ENCODE measurements at places on chromosomes 1 and 21. TPM values are rescaled to one million over a fixed set of nuclear protein-coding genes. Genes with fewer than 3 reads are reported as not detected.
A peak's percentile ranks its signal among the peaks of the same experiment; 100 is the strongest.

DNA sequence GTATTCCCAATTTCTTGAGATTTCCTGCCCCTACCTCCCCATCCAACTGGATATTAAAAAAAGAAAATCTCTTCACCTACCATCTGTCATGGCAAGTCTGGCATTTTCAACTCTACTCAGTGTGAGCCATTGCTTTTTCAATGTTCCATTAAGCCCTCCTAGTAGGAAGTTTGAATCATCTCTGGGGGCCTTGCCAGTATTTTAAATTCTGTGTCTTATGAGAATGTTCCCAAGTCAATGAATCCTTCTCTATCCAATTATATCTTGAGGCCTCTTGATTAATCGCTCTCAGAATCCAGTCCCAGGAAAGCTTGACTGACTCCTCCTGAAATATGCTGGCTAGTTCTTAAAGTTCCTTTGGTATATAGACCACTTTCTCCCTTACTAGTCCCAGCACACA, 91.5 kb downstream of the NGF start:
- no peak for DNase-seq
- no peaks in the 10 kb centered on the region for H3K4me1 ChIP-seq
- no peaks in the 10 kb centered on the region for H3K36me3 ChIP-seq

Gene HAO2
- total RNA-seq: not detected

GRCh38 chr21:35028451-35028978, 20.6 kb downstream of the RUNX1 start:
- peak overlapping the region; percentile 89 for H3K27ac ChIP-seq
- H3K4me1 ChIP-seq: peaks cover 68% of the 10 kb centered on the region
- no peak for DNase-seq
- H3K4me3 ChIP-seq: no peak overlapping the region

DNA sequence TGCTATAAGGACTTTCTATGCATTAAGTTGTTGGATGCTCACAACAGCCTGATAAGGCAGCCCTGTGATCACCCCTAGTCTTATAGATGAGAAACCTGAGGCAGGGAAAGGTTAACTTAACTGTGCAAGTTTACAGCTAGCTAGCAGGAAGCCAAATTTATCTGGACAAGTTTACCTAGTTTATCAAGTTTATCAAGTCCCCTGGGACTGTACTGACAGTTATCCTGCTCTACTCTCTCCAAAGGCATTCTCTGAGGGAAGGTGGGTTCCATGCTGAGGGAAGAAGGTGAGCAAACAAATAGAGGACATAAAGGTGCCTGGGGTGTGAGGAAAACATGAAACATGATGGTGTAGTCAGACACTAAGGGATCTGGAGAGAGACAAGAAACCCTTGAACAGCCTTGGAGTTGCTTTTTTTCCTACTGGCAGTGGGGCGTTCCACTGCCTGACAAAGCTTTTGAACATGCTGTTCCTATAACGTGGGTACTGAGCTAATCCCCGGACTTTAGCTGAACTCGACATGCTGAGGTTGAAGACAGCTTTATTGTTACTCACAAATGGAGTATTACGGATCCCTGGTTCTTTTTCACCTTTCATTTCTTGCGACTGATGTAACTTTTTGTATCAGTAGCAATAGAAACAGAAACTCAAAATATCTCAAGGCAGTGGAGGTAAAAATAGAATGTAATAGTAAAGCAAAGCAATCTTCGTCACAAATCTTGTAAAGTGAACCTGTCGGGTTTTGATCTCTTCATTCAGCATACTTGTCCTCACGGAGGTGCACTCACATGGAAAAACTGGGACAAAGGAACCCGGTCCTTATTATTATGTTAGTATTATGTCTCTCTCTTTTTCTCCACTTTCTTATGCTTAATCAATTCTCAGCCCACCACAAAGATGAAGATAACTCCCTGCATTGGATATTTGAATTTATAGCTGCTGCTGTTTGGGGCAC, 42.4 kb upstream of the ESRRG start:
- H3K27me3 ChIP-seq: no peaks in the 10 kb centered on the region
- DNase-seq: no peak
- H3K4me3 ChIP-seq: no peak overlapping the region
- no peak overlapping the region for H3K27ac ChIP-seq
- no peaks in the 10 kb centered on the region for H3K36me3 ChIP-seq
- H3K4me1 ChIP-seq: no peaks in the 10 kb centered on the region

Gene FLG2
- not detected for total RNA-seq

- H3K27ac ChIP-seq: peak overlapping the region; percentile 75
- H3K4me1 ChIP-seq: peaks cover 85% of the 10 kb centered on the region
- H3K36me3 ChIP-seq: no peaks in the 10 kb centered on the region
- DNase-seq: no peak
- no peak overlapping the region for H3K4me3 ChIP-seq
- no peaks in the 10 kb centered on the region for H3K27me3 ChIP-seq
Measured at GRCh38 chr1:100396651-100397050, 44.3 kb downstream of the CDC14A start.
